NCI-H2081 treated with DMSO at 0.1 percent for 48 hours (cell line): ENCODE measurements at places on chromosomes 7 and 10.

DNA sequence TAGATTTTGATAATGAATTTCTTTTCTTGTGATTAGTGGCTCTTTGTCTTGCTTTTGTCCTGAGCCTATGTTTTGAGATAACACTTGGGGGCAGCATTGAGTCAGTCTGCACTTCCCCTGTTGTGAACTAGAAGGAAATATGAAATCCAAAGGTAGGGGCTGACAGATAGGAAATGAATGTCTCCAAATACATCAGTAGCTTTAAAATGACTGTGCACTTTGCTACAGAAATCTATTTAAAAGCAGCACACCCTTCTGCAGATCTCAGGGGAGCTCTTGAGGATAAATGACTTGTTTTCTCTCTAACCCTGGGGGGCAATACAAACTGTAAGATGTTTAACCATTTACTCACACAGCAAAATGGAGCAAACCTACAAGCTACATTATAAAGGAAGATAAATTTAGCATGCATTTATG, 176.0 kb upstream of the MYO3A start:
- peak; percentile 95 for DNase-seq

GRCh38 chr10:29479981-29480954, 154.5 kb downstream of the SVIL start:
- DNase-seq, result no peak

- no peak for DNase-seq
Measured at GRCh38 chr10:75243426-75243825, 7.7 kb upstream of the COMTD1 start.

DNA sequence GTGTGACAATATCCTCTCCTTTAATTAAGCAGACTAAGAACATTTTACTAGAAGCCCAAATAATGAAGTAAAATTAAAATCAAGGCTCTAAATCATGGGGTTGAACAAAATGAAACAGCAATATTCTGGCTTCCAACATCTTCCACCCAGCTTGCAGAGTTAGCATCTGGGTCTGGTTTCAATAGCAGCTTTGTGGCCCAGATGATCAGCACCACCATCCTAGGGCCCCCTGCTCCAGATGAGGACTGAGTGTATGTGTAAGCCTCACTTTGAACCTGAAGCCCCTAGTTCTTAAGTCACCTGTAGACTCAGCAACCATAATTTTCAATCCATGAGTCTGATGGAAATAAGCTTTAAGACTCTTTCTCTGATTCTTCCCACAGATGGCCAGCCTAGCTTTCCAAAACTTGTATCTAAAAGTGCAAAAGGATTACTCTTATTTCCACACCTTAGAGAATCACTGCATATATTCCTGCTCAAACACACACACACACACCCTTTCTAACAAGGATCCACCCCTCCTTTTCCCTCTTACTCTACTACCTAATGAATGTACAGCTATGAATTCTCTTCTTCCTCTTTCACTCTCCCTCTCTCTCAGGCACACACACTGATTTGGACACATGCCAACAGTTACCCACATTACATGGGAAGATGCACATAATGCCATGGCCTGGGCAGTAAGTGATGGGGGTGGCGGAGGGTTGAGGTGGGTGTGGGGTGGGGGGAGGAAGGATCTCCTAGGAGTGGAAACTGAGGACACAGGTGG, 3.5 kb downstream of the DENND11 start:
- no peak for DNase-seq

DNA sequence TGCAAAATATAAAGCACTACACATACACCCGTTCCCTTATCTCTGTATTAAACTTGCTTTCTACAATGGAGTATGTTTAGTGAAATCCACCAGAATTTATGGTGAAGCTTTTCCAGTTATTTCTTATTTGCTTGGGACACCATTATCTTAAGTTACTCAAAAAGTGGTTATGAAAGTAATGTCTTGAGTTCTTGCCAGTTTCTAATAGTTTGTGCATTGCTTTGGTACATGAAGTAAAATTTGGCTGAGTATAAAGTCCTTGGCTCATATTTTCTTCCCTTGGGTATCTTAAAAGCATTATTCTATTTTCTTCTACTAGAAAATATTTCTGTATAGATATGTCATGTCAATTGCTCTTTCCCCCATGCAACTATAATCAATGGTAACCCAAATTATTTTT, 85.2 kb downstream of the POLR1F start:
- no peak for DNase-seq

DNA sequence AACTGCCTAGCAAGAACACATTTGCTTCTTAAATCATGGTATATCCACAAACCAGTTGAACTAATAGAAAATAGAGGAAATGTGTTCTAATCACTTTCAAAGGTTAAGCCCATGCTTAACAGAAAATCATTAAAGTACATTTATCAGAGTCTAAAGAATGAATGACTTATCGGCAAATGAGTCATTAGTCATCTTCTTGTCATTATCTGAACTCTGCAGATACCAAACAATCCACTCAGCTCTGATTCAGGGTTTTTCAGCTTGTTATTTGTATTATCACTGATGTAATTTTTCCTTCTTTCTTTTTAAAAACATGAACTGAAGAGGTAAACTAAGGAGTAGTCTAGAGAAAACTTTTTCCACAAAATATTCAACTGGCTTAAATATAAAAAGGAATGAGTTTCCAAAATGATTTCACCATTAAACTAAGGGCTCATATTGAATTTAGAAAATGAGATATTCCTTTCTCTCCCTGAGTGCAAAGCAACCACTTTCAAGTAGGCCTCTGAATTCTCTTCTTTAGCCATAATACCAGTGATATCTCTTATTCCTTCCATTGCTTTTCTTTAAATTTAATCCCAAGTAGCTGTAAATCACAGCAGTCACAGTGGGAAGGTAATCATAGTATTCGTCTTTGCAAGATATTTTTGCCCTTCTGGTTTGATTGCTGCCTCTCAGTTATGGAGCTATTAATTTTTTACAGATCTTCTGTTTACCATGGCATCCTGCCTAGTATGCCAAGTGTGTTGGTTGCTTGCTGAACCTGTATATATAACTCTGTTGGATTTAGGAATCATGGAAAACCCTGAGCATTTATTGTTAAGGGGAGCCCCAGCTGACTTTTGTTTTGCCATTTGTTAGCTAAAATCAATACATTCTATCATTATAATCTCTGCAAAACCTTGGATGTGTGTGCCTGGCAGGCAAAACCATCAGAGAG, 125.1 kb downstream of the THSD7A start:
- DNase-seq, result no peak

DNA sequence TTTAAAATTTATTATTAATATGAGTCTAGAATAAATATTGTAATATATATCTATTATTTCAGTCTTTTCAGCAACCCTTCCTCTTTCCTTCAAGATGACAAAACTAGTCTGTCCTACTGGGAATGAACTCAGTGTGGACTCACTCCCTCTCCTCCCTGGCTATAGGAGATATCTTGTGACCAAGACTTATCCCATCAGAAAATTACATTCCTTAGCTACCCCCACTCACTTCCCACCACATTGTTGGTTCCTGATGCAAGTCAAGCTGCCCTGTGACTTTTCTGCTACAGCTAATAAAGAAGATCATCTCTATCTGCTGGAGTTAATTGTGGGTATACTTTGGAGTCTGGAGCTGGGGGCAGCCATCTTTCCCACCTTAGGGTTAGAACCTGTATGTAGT, 28.0 kb upstream of the MCU start:
- DNase-seq, result no peak

DNA sequence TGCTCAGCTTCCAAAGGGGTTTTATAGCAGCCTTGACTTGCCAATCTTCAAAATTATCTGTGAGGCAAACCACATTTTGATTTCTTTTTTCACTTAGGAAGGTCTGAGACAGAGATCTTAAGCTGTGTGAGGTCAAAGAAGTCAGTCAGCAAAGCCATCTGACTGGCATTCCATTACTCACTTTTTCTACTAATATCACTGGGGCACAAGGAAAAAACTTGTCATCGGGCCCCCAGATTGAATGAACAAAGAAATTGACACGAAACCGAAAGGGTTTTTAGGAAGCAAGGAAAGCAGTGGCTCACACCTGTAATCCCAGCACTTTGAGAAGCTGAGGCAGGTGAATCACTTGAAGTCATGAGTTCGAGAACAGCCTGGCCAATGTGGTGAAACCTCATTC, 78.5 kb upstream of the FRMD4A start:
- no peak for DNase-seq

GRCh38 chr7:110664803-110665202, 426.1 kb upstream of the LRRN3 start:
- DNase-seq, result no peak

DNA sequence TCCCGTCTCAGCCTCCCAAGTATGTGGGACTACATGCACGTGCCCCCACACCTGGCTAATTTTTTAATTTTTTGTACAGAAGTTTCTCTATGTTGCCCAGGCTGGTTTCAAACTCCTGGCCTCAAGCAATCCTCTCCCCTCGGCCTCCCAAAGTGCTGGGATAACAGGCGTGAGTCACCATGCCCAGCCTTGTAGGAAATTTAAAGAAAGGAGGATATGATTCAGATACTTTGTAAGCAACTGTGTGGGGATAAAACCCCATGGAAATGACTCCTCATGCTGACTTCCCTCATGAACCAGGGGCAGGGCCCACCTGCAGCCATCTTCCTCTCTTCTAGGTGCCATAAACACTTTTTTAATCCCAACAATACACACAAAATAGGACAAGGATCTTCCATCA, 50.2 kb downstream of the APBB1IP start:
- DNase-seq, result no peak

GRCh38 chr10:14879928-14880193, 1.2 kb downstream of the SUV39H2 start:
- no peak for DNase-seq

DNA sequence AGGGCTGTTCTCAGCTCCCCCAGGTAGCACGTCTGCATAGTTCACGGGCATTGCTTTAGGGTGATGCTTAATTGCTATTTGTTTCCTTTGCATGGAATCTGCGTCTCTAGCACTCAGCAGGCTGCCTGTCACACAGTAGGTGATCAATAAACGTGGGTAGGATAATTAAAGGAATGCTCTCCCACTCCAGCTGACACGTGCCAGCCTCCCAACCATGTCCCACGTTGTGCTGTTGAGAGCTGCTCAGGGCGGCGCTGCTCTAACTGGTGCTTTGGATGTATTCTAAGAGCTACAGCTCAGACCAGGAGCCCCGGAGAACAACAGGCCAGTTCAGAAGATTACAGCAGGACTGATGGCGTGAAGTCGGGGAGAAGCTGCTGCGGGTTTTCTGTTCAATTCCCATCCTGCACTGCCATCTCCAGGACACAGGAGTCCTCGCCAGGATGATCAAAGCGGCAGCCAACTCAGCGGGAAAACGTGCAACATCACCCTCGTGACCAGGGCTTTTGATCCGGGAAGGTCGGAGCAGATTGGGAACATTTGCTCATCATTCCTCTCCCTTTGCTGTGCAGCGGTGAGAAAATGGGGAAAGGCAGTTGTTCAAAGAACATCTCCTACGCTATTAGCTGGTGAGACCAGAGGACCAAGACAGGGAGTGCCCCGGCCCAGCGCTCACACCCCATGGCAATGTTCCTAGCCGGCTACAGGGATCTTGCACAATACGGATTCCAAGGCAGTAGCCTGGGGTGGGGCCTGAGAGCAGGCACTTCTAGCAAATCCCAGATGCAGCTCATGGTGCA, 50.5 kb upstream of the FOXK1 start:
- DNase-seq, result no peak

GRCh38 chr7:7564323-7564780, 2.3 kb upstream of the MIOS start:
- no peak for DNase-seq

- no peak for DNase-seq
Measured at GRCh38 chr7:3243256-3243655, 57.8 kb upstream of the SDK1 start.

DNA sequence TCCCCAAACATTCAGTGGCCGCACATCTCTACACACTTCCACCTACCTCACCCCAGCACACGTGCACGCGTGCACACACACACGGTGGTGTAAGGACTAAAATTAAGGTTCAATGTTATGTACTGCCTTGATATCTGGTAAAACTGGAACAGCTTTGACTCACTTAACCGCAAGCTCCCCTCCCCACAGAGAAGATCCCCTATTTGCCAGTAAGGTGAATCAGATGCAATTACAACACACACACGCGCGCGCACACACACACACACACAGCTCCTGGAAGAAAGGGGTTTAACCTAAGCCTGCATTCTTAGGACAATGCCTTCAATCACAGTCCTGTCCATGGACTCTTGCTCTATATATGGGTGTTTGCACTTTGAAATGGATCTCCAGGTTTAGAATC, 25.5 kb upstream of the VPS41 start:
- DNase-seq, result no peak

DNA sequence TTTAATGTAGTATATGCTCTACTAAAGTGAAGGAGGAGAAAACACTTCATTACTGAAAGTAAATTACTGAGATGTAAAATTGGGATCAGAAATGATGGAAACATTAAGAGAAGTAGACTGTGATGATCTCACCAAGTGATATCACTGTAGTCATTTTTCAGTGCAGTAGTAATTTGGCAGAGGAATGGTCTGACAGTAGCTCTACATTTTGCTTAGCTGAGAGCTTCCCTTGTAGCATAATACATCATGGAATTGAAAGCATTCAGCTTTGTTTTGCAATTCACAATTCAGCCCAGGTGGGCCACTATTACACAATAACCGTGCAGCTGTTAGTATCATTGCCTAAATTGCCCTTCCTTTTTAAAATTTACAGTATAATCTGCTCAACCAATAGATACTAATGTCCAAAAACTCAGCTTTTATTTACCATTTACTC, 19.4 kb upstream of the CABCOCO1 start:
- no peak for DNase-seq

DNA sequence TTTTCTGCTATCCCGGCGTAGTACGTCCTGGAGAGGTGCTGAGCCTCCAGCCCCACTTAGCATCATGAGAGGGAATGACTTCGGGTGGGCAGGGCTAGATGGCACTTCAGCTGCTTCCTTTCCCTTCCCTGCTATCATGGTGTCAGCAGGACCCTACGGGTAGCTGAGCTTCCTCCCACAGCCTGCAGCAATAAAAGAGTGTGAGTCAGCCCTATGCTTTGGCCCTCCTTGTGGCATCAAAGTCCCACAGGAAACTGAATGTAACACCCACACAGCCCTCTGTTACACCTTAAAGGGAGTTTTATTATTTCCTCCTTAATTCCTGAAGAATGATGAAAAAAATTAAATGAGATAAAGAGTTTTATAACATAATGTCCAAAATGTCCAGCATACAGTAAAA, 458.1 kb downstream of the RPS24 start:
- DNase-seq, result no peak

- DNase-seq, result no peak
Measured at GRCh38 chr10:6612371-6612770, 32.3 kb upstream of the PRKCQ start.

DNA sequence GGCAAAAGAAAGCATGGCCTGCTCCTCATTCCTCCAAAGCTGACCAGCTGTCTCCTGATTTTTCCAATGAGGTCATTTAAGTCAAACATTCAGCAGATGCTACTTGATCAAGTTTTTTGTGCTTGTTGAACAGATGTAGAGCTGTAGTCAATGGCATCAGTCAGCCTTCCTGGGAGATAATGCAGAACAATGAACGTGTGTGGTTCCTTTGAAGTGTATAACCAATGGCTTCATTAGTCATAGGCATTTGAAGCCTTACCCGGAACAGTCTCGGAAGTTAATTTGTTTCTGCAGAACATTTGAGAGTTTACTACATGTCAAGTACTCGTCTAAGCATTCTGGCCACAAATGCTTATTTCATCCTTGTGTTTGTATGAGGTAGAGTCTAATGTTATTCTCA, 227.1 kb downstream of the ADRA2A start:
- no peak for DNase-seq
